ENCODE measurements at places on chromosomes 5 and 9. TPM values are rescaled to one million over a fixed set of nuclear protein-coding genes. Genes with fewer than 3 reads are reported as not detected.

GRCh38 chr5:138700581-138701362, 52.5 kb upstream of the CTNNA1 start:
- no peak for DNase-seq

GRCh38 chr9:36193023-36193422, 2.3 kb downstream of the CLTA start:
- no peak for DNase-seq

- DNase-seq = no peak
Observed at GRCh38 chr5:153365547-153365946, 124.9 kb upstream of the GRIA1 start.

GRCh38 chr5:133459474-133460160, 152.7 kb downstream of the FSTL4 start:
- DNase-seq = peak; percentile 35

DNA sequence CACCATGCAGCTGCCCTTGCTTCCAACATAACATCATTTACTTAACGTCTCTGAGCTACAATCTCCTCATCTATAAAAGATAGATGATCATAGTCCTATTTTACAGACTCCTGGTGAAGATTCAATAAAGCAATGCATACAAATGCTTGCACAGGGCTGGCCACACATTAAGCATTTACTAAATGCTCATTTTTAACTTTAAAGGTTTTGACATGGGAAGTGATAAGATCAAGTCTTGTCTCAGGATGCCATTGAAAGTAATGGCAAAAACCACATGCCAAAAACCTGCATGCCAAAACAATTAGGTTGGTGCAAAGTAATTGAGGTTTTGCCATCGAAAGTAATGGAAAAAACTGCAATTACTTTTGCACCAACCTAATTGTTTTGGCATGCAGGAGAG, 181.2 kb upstream of the ADRA1B start:
- DNase-seq = no peak

DNA sequence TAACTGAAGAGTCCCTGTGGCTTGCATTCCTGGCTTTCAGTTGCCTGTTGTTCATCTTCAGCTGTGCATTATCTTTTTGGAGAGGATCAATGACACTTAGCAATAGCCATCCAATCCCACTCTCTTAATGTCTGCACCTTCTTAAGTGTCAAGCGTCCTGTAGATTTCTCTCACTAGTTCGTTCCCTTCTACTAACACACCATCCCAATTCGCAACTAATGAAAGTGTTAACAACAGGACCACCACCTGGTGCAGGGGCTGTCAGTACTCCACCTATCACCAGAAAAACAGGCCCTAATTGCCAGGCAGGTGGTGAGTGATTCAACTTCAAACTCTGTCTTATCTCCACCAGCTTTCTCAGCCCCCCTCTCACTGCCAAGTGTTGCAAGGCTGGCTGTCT, 169.4 kb upstream of the EFNA5 start:
- DNase-seq = no peak

Gene FAM221B
- not detected for total RNA-seq

Gene TESK1
- total RNA-seq = 5.4 TPM

Gene TAS2R1
- total RNA-seq = not detected

Gene FAM78A
- 2.4 TPM for total RNA-seq

Measured in HT1080 (cell line).